ENCODE measurements at places on chromosomes 16 and 17.

DNA sequence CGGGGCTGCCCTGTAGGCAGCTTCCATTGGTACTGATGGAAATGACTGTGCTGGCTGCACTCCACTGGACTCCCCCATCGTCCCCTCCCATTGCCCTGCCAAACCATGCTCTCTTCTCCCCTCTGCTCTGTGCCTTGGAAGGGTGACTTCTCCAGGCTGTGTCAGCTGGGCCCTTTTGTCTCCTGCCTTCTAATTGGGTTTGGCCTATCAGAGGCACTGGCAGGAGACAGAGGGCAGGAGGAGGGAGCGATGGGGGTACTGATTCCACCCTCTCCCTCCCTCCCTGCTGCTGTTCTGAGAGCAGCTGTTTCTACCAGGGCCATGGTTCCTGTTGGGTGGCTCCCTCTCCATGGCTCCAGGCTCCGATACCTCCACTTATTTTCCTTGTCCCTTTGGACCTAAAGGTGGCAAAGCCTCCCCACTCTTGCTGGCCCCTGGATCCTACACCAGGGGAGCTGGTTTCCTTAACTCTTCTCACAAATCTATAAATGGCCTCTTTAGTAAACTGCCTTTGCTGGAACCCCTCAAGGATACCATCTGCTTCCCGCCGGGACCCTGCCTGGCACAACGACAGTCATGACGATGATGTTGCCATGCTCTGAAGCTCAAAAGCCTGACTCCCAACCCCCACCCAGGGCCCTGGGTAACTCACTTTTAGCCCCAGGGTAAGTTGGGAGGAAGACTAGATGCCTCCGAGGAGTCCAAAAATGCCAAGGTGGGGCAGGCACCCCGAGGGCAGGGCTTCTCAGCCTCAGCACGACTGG lies 123.8 kb upstream of the RPL38 start:
- DNase-seq: no peak

DNA sequence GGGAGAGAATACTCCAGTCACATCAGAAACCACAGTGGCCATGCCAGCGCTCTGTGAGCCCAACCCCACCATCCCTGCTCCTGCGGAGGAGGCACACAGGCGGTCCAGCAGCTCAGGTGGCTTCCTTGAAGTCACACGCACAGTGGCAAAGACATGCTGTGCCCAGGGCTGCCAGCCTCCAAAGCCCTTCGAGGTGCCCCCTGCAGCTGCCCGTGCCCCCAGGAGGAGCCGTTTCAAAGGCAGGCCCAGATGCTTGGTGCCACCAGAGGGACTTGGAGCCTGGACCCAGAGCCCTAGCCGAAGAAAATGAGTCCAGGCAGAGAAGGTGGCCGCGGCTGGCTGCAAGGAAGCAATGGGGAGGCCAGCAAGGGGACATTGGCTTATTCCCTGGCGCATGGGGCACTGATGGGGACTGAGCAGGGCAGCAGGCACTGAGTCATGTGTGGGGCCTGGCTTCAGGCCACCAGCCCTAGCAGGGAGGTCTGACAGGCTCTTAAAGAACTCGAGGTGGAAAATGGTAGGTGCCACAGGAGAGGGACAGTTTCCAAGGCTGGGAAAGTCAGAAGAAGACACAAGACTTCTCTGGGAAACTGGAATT lies 17.2 kb upstream of the CACNG1 start:
- no peak for DNase-seq

- no peak for DNase-seq
Measured at GRCh38 chr17:72977771-72978417, 114.6 kb downstream of the SLC39A11 start.

DNA sequence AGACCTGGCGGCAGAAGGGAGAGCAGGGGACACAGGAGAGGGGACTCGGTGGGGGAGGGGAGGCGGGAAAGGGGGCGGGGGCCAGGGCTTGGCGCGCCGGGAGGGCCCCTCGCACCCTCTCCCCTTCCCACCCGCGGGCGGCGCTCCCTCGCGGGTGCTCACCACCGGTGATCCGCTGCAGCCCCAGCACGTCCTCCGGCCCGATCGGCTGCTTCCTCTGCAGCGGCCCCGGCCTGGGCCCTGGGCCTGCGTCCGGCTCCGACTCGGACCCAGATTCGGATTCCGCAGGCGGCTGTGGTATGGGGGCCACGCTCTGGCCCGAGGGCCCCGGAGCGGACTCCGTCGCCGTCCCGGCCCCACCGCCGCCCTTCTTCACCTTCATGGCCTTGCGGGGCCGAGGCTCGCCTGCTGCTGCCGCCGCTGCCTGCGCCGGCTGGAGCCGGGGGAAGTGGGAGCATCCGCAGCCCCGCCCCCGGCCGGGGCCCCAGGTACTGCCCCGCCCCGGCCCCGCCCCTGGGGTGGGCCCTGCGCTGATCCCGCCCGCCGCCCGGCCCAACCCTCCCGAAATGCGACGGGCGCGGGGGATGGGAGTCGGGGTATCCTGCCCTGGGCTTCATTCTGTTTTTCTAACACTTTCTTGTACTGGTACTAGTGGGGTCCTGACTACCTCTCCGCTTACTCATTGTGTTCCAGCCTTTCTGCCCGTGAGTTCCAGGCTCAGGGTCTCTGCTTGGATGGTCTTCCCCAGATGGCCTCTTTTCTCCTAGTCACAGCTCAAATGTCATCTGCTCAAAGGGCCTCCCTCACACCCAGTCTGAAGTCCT lies at the start of gene UNC119:
Gene UNC119 (minus strand): TSS at position 449 of the 824 bp plus-strand sequence. CDS start 67 bp downstream, at position 382.
- peak; percentile 40 for DNase-seq

- no peak for DNase-seq
Measured at GRCh38 chr17:72461757-72462156, 340.9 kb downstream of the SOX9 start.

GRCh38 chr17:7014995-7015958 lies 2.9 kb downstream of the RNASEK start:
- no peak for DNase-seq

GRCh38 chr17:30251931-30252330 lies 16.4 kb upstream of the SLC6A4 start:
- DNase-seq: no peak

GRCh38 chr16:72620348-72620747 lies 427.6 kb downstream of the ZFHX3 start:
- no peak for DNase-seq

Measured in KG1 (cell line).